Right lung (tissue), 10 donors: ENCODE measurements at places on chromosomes 11 and 22. TPM values are rescaled to one million over a fixed set of nuclear protein-coding genes. Genes with fewer than 3 reads are reported as not detected.

DNA sequence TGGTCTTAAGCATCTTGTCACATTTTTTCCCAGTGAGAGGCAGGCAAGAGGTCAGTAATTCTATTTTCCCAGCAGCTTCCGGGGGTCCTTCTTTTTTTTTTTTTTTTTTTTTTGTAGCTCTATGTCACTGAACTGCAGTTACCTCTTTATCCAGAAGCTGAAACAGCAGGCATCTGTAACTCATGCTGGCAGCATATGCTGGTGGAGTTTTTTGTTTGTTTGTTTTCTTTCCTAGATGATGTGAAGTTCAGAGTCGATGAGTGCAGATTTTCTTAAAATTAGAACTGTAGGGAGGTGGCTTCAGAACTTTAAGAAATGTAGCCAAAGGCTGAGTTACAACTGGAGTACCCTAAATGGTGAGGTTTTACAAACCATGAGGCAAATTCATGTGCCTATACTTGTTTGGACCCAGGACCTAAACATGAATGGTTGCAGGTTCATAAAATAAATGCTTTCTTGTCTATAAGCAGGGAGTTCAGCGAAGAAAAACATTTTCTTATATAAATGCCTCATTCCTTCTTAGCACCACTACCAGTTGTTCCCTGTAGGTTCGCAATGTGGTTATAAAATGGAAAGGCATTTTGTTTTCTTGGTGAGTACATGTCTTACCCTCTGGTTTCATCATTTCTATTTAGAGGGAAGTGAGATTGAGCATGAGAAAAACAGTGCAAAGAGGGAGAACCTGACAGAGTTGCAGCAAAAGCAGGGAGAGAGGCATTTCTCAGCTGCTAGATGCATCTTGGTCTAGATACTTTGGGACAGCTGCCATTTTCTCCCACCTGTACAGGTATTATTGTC lies 84.0 kb downstream of the TRIM44 start:
- no peak for DNase-seq

The SYCE3 gene
- polyA plus RNA-seq = not detected

The OR5F1 gene
- polyA plus RNA-seq = not detected

- no peak for DNase-seq
These were observed 9.6 kb downstream of the OR52K1 start for GRCh38 chr11:4491878-4492606.

The MAPK8IP2 gene
- 0.71 TPM for polyA plus RNA-seq

DNA sequence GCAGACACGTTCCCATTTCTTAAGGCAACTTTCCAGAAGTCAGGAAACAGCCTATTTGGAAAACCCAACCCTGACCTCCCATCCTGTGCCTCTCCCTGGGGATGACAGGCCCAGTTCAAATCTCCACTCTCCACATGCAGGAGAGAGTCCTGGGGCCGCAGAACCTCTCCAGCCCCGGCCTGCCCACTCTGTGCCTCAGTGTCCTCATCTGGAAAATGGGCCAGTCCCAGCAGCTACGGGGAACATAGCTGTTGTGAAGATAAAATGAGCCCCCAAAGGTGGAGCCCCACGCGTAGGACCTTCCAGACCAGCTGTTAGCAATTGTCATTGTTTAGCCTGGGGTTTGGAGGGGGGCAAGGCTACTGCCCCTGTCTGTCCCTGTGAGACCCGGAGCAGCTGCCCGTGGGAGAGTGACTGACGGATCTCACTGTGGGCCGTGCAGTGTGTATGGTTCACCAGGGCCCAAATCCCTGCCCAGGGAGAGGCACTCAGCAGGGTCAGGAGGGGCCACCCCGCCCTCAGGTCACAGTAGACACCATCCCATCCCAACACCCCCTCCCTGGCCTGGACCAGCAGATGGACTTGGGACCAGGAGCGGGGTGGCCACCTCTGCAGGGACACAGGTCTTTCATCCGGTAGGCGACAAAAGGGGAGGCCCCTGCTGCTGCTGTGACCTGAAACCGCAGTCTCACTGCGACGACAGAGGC lies 145.9 kb downstream of the CTTN start:
- no peak for DNase-seq

The DCDC1 gene
- 2.6 TPM for polyA plus RNA-seq

GRCh38 chr11:33388793-33389525 lies 131.8 kb downstream of the HIPK3 start:
- DNase-seq = no peak

The SLC6A5 gene
- polyA plus RNA-seq = not detected

- DNase-seq = no peak
These were observed 61.4 kb upstream of the MTMR2 start for GRCh38 chr11:95985174-95985808.

The HEPN1 gene
- not detected for polyA plus RNA-seq

The NCAPH2 gene
- 43.3 TPM for polyA plus RNA-seq

The PHETA2 gene
- polyA plus RNA-seq = 22.1 TPM

DNA sequence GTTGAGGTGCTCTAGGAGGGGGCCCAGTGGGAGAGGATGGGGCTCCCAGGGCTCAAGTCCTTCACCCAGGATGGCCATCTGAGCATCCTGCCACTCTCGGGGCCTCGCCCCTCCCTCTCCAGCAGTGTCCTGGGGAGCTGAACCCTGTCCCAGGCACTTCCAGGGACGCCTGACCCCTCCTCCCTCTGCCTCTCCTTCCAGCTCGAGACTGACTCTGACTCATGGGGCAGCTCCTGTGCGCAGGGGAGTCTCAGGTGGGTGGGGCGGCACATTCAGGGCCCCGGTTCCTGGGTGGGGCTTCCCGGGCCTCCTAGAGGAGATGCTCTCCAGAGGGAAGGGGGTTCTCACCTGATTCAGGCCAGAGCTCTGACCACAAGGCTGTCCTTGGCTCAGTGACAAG lies 77.1 kb upstream of the IGLL5 start:
- DNase-seq = no peak

- no peak for DNase-seq
These were observed 199.5 kb downstream of the FAM76B start for GRCh38 chr11:95589893-95590612.

The IL18 gene
- 5.2 TPM for polyA plus RNA-seq

DNA sequence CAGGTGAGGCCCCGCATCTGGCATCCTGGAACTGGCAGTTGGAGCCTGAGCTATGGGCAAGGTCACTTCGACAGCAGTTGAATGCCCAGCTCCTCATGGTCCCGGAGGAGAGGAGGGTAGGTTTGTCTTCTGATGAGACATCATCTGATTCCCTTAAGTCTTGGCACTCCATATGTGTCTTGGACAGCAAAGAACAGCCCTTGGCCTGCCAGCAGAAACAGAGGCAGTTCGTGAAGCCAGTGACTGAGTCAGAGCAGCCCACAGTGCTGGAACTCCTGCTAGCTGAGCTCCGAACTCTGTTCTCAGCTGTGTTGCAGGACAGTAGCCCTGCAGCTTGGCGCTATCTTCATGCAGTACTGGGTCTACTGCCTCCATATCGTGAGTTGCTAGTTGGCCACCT lies 1.0 kb downstream of the DNHD1 start:
- no peak for DNase-seq

DNA sequence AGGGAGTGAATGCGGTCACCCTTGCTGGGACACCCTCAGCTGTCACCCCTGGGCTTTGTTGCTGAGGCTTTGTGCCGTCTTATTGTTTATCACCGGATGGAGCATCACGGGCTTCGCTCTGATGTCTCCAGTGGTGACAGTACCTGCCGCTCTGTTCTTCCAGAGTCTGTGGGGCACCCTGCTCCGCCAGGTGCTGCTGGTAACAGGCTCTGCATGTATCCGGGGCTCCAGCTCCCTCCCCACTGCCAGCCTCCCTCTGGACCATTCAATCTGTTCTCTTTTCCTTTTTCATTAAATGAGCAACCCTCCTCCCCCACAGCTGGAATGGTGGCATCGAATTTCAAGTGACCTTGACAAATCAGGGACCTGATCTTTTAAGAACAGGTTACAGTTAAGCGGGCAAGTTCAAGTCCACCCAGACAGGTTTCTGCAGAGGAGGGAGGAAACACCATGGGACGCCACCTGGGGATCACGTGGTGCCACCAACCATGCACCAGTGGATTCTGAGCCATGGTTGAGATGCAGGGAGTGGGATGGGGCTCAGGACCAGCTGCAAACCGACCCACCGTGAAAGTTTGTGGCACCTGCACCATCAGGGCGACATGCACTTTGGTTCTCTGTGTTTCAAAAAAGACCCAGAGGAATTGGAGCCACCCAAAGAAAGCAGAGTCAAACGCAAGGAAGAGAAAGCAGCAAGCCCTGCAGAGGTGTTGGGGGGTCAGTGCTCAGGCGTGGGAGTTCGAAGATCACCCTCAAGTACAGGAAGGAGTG lies 89.3 kb downstream of the BCR start:
- no peak for DNase-seq

DNA sequence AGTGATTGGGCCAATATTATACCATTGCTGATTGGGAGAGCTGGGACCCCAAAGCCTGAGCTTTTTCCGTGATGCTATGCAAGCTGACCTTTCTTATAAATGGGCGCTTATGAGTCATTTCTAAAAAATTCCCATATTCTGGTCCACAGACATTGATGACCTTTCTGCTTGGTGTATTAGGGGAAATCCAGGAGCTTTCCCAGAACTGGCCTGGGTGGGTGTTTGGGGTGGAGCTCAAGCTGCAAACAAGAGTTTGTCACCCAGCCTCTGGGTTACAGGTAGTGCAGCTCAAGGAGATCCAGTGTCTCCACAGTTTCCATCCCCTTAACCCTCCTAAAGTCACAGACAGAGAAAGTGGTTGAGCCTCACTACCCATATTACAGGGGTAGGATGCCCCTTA lies 67.7 kb downstream of the CCDC81 start:
- no peak for DNase-seq

DNA sequence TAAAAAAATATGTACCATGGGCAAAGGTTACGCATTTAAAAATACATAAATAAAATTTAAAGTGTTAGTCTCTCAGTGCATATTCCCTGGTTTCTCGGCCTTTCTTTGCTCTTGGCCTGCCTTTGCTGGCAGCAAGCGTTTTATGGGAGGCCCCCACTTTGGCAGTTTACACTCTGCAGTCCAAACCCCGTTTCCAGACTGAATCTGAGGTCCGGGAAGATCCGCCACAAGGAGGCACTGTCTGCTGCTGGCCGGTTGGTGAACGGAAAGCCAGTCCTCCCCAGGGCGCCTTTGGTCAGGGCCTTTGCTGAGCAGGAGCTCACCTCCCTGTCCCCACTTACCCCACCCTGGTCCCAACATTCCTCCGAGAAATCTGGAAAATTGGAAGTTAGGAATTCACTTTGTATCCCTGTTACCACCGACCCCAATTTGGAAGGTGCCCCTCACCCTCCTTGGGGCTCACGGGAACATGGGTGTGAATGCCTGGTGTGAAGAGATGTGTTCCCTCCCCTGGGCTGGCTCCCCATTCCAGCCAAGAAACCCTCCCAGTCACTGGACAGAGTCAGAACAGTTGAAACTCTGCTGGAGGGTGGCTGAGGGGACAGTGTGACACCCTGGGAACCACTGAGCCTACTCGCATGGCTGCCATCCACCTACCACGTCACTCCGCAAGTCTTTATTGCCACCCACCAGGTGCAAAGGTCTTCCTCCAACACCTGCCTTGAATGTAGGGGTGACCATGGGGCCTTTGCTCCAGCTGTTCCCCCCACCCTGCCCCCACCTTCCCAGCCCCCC lies 9.4 kb upstream of the SF1 start:
- DNase-seq = no peak
